ENCODE measurements at places on chromosomes 12 and 14. TPM values are rescaled to one million over a fixed set of nuclear protein-coding genes. Genes with fewer than 3 reads are reported as not detected.

DNA sequence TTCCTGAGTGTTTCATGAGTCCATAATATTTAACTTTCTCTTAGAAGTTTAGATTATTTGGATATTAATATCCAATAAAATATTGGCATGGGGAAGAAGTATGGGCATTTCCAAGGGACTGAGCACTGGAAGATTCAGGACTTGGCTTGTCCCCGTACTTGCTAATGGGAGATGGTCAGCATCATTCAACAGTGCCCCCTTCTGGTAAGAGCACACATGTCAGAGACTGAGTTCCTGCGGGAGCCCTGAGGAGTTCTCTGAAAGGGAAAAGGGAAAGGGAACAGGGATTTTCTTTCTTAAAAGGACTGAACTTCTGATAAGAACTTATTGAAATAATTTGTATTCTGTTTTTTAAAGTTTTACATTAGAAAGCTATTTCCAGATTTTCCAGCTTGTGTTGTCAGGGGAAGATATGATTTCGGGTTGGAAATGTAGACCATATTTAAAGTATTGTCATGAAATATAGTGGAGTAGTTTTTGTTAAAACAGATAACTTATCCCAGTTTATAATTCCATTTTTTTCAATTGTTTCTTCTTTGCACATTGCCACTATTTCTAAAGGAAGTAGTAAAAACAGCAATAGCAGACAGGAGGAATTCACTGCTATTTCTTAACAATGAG, 59.8 kb upstream of the C12orf71 start:
- no peak for DNase-seq

- DNase-seq = peak; percentile 32
These were observed 55.6 kb downstream of the RASSF8 start for GRCh38 chr12:26014085-26014484.

NEUROD4 gene
- total RNA-seq = not detected

CD163 gene
- total RNA-seq = 64.5 TPM

KRT79 gene
- total RNA-seq = not detected

RND1 gene
- 0.27 TPM for total RNA-seq
